ENCODE measurements at places on chromosomes 2 and 18.

GRCh38 chr2:196750977-196751631 is 48.4 kb downstream of the GTF3C3 start:
- DNase-seq, result peak; percentile 92

DNA sequence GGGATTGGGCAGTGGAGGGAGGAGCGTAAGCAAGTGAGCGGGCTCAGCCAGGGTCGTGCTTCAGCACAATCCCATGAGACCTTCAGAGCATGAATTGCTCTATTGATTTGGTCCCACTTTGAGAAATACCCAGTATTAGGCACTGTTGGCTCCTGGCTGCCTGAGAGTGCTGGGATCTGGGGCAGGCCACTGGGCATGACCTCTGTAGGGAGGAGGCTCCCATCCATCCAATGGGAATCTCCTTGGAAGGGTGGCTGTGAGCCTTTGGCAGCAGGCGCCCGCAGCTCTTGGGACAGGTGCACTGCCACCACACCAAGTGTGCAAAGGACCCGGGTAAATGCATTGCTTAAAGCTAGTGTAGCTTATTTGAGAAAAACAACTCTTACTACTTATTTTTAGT is 137.5 kb downstream of the LDLRAD4 start:
- DNase-seq, result no peak

- DNase-seq, result no peak
Measured at GRCh38 chr2:230601510-230601909, 111.1 kb upstream of the CAB39 start.

DNA sequence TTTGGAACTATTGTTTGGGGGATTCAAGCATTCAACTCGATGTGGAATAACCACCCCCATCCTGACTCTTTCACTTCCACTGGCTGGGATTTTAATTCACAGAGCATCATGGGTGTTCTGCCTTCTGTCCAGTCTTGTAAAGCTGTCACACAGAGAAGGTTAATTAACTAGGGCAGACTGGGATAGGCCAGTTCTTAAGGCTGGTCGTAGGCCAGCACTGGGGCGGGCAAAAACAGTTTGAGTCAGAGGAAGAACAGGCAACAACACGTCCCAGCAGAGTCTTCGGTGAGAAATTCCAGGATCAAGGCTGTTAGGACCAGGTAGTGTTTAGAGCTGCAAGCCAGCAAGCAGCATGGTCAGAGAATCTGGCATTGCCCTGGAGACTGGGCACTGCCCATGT is 4.0 kb upstream of the RNF152 start:
- DNase-seq, result peak; percentile 76

DNA sequence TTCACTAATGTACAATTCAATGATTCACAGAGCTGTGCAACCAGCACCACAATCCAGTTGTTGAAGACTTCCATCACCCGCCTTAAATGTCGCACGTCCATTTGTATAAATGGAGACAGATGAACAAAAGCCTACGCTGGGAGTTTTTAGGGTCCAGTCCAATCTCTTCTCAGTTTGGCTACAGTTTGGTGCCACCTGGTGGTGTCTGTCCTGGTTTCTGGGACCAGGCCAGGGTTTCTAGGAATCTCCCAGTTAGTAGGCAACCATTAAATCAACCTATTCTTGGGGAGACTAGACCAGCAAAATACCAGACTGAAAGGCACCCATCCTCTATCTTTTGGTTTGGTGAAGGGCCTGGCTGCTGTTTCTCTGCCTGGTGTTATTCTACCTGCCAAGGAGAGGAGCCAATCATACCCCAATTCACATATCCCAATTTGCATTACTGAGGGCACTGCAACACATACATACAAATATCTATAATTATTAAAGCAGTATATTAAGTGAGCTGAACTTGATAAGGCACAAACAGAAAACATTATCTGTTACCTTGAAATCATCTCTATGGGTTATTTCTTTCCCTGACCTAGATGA is 3.2 kb upstream of the DDX1 start:
- peak; percentile 67 for DNase-seq

- DNase-seq, result peak; percentile 71
Measured at GRCh38 chr18:22399949-22400348, 17.8 kb downstream of the CTAGE1 start.

DNA sequence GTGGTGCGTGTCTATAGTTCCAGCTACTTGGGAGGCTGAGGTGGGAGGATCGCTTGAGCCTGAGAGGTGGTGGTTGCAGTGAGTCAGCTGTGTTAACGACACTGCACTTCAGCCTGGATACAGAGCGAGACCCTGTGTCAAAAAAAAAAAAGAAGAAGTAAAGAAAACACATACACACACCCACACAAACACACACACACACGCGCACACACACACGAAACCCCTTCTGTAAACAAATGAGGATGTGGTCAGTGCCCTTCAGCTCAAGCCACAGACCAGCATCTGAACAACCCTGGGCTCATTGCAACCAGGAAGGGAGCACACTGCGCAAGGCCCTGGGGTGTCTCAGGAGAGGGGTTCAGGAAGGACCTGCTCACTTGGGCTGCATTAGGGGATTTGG is 47.9 kb upstream of the KCNF1 start:
- DNase-seq, result no peak

DNA sequence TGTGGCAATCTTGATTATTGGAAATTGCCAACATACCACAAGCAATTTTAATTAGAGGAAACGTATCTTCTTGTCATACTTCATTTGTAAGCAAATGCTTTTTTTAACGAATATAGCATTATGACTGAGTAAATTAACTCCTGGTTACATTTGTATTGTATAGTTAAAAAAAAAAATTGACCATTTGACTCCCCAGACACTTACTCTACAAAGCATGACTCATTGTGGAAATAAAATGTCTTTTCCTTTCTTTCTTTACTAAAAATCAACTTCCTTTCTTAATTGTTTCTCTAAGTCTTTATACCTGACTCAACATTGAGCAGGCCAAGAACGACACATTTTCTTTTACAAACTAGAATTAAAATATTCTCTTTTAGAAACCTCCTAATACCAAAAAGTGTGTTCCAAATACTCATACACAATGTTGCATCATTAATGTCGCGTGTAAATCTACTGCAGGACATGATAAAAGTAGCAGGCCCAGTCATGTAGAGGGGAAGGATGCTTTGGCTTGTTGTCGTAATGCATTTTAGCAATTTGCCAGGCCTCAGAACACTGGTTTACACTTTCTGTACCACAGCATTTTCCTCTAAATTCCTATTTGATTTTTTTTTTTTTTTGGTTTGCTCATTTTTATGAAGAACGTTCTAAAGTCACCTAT is 349.6 kb upstream of the KCNH7 start:
- DNase-seq, result no peak

DNA sequence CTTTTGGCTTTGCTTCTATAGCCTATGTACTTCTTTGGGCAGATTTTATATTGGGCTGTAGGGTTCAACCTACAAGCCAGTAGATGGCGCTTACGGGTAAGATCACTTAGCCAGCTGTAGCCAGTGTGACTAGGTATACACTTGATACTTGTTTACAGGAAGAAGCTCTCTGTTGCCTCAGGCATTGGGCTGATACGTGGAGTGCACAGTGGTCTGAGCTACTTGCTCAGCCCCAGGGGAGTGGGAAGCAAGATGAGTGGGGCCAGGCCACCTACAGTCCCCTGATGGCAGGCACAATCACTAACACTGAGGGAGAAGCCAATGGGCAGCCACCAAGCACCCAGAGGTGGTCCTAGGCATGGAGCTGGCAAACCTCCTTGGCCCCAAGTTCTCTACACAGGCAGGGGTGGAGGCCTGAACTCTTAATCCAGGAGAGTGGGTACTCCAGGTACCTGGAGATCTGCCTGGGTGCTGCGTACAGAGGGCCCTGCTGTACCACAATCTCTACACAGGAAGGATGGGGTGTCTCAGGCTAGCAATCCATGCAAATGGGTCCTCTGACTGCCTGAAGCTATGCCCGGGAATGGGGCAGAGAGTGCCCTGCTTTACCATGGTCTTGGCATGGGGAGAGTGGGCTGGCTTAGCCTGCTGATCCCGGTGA is 122.2 kb downstream of the NCOA1 start:
- peak; percentile 91 for DNase-seq

DNA sequence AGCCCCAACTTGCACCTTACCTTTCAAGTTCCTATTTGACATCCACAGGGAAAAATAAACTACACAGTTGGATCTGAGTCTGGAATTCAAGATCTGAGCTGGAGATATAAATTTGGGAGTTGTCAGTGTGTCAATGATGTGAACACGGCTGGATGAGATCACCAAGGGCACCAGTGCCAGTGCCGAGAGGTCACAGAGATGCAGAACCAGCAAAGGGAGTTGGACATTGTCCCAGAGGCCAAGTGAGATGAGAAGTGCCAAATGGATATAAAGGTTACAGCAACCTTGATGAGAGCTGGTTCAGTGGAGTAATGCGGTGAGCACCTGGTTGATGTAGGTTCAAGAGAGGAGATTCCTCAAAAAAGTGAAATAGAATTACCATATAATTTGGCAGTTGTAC is 24.8 kb downstream of the LRRFIP1 start:
- DNase-seq, result no peak

DNA sequence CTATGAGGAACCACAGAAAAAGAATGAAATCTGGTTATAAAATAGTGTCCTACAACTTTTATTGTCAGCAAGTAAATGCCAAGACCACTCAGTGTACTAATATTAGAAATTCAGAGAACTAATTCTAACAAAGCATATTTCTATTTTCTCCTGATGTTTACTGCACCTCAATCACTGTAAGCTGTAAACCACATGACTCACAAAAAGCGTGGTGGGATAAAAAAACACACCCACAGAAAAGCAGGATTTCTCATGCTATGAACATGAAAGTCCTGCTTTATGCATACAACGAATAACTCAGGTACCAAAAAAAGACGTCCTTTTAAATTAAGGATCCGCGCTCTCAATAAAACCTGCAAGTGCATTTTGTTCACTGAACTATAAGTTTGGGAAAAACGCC is 797 bp downstream of the TXNL4A start:
- DNase-seq, result no peak

GRCh38 chr2:81542119-81542518 is 1237.6 kb upstream of the LRRTM1 start:
- no peak for DNase-seq

DNA sequence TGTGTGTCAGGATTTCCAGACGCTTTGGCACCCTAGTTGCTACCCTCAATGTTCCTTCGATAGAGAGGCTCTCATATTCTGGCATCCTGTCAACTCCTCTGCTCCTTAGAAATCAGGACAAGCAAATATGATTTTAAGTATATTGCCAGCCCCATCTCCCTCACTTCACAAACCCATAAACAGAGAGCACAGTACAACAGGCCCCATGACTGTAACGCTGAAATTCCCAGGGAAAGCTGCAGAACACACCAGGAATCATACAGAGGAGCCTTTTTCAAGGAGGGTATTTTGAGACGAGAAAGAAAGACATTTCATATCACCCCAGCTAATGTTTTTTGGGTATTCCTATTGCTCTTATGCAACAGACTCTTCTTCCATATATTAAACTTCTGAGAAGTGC is 162.9 kb downstream of the NAPG start:
- DNase-seq, result no peak

DNA sequence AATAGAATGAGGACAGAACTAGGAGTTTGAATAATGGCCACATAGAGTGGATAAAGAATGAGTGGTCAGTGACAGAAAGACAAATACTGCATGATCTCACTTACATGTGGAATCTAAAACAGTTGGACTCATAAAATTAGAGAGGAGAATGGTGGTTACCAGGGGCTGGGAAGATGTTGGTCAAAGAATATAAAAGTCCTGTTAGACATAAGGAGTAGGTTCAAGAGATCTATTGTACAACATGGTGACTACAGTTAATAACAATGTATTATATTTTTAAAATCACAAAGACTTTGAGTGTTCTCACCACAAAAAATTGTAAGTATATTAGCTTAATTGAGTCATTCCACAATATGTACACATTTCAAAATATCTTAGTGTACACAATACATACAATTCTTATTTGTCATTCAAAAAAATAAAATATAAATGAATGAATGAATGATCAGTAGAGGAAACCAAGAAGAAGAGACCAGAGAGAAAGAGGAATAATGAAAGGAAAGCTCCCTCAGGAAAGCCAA is 177.9 kb upstream of the VRK2 start:
- DNase-seq, result no peak

DNA sequence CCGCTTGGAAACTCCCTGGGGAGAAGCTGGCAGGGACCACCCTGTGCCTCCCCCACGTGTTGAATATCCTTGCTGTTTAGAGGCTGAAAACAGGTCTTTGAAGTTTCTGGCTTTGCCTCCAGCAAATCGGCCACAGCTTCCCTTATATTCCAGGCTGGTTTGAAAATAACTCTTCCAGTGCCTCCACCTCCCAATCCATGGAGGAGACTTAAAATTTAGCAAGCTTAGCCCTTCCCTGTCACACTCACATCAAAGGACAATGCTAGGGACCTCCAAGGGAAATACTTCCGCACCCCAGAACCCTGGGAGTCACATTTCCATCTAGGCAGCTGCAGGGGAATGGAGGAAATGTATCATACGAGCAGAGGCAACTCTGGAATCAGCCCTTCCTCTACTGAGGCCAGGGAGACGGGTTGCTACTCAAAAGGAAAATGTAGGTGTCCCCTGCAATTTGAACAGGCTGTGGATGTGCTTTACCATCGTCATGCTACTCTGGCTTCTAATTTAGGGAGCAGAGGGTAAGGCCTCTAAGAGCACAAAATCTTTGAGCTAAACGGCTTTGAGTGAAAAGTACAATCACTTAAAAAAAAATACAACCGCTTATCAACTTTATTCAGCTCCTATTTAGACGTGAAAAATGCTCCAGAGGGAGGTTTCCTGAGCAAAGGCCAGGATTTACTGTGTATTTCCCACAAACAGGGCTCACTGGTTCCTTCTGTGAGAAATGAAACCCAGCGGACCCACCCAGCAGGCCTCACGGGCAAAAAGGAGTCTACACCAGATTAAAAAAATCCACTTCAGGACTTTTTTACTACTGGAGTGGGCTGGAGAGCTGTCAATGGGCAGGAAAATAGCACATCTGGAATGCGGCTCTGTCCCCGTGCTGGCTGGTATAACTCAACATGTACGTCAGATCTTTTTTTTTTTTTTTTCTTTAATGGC is 49.4 kb upstream of the PKDCC start:
- no peak for DNase-seq

DNA sequence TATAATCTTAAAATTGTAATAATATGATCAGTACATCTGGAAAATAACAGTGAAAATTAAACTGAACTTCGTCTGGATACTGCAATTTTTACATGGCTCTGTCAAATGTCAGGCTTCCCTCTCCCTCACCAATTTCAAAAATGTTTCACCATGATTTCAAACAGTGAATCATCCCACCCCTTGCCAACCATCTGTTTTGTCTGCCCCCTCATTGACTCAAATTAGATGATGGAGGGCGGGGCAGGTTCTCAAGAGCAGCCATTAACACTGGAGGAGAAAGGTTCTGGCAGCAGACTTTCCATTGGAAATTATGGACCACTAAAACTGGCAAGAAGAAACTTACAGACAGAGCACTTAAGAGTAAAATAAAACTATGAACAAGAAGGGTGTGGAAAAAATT is 1195.7 kb upstream of the ZEB2 start:
- DNase-seq, result no peak

- no peak for DNase-seq
Measured at GRCh38 chr2:9375857-9376428, 47.4 kb downstream of the ITGB1BP1 start.
